ENCODE measurements at places on chromosomes 5 and 9.

GRCh38 chr9:127497656-127498290 is 46.5 kb downstream of the LRSAM1 start:
- DNase-seq = no peak

GRCh38 chr9:38039090-38039906 is 29.7 kb downstream of the SHB start:
- peak; percentile 47 for DNase-seq

GRCh38 chr5:178078197-178079010 is 34.9 kb upstream of the N4BP3 start:
- DNase-seq = peak; percentile 87

GRCh38 chr5:178627259-178627598 is 379 bp upstream of the CLK4 start:
- no peak for DNase-seq

DNA sequence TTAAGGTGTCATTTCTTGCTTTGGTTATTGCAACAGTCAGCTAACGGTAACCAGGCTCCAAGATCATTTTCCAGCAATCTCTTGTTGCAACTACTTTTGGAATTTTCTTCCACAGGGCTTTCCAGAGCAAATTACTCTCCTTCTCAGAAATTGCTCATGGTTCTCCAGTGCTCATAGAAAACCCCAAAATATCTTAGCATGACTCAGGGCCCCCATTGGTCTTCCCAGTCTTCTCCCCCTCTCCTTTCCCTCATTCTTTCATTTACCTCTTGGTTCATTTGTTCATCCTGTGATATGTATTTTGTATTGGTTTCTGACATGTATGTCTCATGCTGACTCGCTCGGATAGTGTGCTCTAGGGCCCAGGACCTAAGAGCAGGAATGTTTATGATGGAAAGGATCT is 35.6 kb downstream of the WWC1 start:
- DNase-seq = peak; percentile 47

DNA sequence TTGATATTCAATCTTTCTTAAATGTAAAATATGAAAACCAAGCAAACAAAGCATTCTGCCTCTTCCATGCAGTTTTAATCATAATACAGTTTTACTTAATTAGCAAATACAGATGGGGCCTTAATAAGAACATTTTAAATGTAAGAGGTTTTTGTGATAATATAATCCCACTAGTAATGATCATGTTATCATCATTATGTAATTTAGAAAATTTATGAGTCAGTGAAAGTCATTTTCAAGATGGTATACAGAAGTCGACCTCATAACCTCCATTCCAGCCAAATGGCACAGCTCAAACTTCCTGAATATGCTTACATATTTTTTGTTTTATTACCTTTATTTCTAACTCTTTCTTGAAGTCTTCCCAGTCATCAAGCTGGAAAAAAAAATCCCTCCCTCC is 102.2 kb upstream of the GNA14 start:
- DNase-seq = no peak

DNA sequence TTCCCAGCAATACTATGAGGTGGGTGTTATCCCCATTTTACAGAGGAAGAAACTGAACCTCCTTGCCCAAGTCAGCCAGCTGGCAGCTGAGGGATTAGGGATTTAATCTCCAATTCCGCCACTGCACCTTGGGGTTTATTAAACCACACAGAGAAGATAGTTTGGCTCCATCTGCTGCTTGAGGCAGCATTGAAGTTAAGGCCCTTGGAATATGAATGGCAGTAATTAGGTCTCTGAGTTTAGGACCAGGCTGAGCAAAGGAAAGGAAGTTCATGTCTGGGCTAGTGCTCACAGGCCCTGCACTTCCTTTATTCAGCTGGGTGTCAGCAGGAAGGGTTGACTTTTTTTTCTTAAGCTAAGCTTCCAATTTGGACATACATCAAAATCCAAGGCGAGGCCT is 86.9 kb upstream of the GDNF start:
- DNase-seq = no peak

- no peak for DNase-seq
These were observed 593.7 kb downstream of the DNAH5 start for GRCh38 chr5:13350767-13351166.

DNA sequence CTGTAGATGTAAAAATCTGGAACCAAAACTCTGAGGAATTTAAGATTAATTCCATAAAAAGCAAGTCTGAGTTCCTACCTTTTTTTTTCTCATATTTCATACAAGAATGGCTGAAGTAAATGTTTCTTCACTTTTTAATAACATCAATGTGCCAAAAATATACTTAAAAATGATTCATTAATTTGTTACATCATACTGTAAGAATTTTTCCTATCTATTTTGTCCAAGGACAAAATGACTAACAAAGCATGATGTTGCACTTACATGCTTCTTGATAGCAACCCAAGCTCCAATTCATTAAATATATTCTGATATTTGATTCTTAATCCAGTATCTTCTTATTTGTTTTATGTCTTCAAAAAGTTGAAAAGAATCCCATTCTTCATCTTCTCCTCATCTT is 988.3 kb downstream of the TLE1 start:
- DNase-seq = no peak

GRCh38 chr9:21311889-21312288 is 6.8 kb upstream of the IFNA5 start:
- no peak for DNase-seq

Data from RCC 7860 (cell line).